ENCODE measurements at places on chromosomes 3 and 15.

- DNase-seq, result no peak
These were observed 63.3 kb downstream of the ABHD5 start for GRCh38 chr3:43753741-43754715.

GRCh38 chr3:146217324-146217723, 33.6 kb downstream of the PLSCR4 start:
- DNase-seq, result no peak

GRCh38 chr15:59160880-59161593, 45.6 kb upstream of the LDHAL6B start:
- no peak for DNase-seq

GRCh38 chr3:15924914-15925313, 127.1 kb upstream of the ANKRD28 start:
- no peak for DNase-seq

DNA sequence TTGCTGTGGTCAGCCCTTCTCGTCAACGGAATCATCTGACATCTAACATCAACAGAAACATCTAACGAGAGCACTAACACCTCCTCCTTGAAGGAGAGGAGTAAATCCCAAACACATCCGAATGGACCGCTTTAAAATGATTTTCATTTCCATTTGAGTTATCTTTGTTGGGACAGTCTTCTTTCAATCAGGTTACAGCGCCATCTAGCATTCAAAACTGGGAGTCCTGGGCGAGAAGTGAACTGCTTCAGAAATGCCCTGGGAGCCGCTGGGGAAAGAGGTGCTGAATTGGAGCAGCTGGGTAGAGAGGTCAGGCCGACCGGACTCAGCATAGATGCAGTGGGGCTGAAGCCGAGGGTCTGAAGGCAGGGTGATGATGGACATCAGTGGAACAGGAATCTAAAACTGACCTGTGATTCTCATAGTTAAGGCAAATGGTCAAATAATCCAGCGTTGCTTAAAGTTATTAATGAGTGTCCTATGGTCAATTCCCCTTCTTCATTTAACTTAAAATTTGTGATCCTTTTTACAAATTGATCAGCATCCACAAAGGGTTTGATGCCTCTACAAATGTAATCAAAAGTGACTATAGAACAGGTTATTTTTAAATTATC, 170.0 kb upstream of the NDN start:
- no peak for DNase-seq

- no peak for DNase-seq
These were observed 50.4 kb upstream of the PRSS50 start for GRCh38 chr3:46768061-46768460.

DNA sequence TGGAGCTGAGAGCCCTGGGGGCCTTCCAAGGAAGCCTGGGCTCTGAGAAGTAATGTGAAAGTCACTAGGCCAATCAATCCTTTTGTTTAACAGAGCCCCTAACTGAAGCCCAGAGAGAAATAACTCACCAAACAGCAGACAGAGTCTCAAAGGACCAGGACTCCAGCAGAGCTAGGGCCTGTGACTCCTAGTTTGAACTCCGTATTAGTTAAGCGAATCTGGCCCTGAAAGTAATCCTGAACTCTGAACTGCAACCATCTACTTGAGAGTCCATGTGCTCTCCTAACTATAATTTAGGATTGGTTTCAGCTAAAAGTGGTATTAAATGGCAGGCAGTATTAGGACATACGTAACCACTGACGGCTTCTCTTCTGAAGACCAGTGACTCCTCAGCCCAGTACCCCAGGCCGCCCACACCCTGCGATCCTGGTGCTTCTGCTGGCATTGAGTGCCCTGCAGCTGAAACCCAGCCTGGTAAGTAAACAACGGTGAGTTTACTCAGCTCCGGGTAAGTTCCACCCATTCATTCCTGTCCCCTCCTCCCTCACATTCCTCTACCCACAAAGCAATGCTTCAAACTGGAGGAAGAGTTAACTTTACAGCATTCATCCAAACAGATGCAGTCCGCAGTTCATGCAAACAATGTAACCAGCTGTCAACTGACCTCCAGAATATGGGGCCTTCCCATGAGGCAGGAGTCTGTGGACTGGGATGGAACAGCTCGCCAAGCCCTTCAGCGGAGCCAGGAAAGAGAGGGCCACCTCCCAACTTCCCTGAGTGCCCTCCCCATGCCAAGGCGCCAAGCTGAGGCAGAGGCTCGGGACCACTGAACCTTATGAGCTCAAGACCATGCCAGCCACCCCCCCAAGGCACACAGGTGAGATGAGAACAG, 7.3 kb downstream of the MYO5C start:
- no peak for DNase-seq

DNA sequence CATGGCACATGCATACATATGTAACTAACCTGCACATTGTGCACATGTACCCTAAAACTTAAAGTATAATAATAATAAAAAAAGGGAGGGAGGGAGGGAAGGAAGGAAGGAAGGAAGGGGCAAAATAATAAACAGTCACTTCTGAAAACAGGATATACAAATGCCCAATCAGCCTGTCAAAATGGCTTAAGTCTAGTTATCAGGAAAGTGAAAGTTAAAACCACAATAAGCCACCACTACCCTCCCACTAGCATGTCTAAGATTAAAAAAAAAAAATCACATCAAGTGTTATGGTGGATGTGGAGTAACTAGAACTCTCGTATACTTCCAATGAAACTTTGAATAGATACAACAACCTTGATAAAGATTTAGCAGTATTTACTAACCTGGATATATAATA, 145.6 kb upstream of the GMNC start:
- no peak for DNase-seq

DNA sequence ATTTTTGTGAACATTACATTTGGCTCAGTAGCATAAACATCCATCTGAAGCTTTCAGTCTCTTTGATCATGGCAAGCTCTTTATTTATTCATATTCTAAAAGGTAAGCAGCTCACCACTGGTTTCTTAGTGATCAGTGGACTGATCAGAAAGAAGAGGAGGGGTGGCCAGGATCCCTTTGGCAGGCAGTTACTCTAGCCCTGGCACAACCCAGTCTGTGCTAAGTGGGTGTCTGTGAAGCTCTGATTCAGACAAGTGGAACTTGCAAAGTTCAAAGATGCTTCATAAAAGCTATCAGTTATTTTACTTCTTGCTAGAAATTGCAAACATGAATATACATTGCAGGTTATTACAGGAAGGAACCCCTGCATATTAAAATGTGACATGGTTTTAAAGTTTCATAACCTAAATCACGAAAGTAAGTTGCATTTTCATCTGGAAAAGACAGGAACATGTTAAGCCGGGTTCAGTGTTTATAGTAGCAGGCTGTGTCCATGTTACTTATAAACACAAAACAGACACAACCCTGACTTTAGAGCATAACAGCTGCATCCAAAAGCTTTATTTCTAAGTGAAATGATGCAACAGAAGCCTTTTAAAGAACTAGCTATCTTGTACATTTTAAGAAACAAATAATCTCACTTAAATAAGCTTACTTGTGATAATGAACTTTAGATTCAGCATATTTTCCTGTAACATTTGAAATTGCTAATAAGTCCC, 785.3 kb downstream of the MCTP2 start:
- no peak for DNase-seq

DNA sequence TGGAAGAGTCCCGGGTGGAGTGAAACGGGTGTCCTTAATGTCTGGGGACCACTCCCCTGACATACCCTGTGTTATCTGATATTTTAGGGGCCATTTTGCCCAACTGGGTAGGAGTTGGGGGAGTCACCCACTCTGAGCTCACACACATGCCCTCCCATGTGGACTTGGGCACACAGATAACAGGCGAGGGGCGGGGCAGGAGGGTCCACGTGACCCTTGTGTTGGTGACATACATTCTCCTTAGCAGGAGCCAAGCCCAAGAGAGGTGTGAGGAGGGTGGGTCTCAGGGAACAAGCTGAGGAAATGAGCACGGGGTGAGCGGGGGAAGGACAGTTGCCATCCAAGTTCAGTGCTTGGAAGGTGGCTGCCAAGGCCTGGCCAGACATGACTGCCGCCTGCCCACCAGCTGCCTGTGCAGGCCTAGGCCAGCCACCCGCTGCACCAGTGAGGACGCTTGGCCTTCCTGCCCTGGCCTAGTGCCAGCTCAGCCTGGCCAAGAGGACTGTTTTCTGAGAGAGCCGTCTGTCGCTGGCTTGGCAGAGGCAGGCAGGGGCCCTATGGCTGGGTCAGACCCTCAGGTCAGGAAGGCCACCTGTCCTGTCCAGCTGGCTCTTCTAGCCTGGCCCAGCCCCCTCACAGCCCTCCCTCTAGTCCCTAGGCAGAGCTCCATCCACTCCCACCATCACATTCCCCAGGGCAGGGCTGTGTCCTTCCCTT, 31.3 kb upstream of the TMEM115 start:
- DNase-seq, result no peak

DNA sequence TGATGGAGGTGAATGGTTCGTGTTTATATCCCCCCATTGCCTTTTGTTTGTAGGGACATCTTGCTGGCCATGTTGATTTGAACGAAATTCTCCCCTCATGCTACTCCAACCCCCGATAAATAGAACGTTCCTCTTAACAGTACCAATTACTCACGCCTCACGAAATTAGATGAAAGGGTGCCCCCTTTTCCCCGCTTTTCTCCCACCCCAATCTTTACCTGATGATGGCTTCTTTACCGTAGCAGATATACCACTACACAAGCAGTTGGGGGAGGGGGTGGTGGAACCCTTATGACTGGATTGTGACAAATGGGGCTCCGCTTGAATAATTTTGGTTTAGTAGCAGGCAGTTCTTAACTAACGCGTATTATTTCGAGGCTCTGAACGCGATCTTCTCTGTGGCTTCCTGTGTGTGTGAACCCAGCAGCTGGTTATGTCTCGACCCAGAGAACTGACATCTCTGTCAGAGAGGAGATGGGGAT, 1.1 kb downstream of the PIAS1 start:
- peak; percentile 25 for DNase-seq

DNA sequence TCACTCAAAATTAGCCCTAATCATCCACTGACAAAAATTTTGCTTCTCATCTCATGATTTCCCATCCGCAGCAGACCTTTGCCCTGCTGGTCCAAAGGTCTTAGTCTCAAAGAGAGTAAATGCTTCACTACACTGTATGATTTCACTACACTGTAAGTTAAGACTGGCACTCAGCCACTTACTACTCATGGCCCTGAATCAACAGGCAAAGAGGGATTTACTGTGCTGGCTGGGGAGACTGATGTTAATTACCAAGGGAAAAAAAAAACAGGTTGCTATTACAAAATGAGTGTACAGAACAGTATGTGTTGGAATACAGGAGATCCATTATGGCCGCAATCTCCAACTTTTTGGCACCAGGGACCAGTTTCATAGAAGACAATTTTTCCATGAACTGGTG, 214.8 kb downstream of the ZMAT3 start:
- DNase-seq, result no peak

GRCh38 chr3:30344288-30344687, 262.1 kb upstream of the TGFBR2 start:
- no peak for DNase-seq

DNA sequence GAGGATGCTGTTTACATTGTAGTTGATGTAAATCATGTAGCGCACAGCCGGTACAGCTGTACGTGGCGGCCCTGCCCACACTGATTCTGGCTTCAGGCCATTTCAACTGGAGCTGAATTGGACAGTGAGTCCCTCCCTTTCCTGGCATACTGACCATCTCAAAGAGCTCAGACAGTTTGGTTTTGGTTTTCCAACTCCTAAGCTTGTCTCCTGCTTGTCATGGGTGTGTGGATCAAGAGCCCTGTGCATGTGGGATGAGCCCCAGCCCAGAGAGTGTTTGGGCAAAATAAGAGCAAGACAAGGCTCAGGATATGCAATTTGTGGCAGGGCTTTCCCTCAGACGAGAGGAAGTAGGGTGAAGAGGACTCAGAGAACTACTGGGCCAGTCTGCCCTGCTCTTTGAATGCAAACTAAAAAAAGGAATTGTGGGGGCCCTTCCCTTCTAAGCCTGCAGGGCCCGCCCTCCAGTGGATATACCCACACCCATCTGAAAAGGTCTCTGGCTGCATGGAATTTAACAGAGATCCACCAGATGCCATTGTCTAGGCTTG, 13.3 kb downstream of the ITGA11 start:
- DNase-seq, result no peak

- DNase-seq, result no peak
These were observed 13.5 kb upstream of the PCOLCE2 start for GRCh38 chr3:142902356-142902755.

- DNase-seq, result no peak
These were observed 30.2 kb upstream of the AMOTL2 start for GRCh38 chr3:134404366-134404885.

DNA sequence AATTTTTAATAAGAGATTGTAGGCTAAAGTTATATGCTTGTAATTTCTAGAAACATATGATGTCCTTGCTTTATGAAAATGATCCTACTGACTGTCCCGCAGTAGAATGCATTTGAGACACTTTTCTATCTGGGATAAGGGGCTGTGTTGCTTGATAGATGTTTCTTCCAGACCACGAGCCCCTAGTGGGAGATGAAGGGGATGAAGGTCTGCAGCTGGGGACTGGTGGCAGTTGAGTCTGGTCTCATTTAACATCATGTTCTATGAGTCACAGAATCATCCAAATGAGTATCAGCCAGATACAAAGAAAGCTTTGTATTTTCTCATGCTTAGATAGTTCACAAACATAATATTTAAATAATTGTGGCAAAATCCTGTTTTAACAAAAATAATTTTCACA, 84.3 kb upstream of the PRTG start:
- no peak for DNase-seq

- no peak for DNase-seq
These were observed 9.0 kb upstream of the LRRFIP2 start for GRCh38 chr3:37183375-37183831.

GRCh38 chr15:63565536-63566186, 31.5 kb upstream of the FBXL22 start:
- DNase-seq, result no peak

DNA sequence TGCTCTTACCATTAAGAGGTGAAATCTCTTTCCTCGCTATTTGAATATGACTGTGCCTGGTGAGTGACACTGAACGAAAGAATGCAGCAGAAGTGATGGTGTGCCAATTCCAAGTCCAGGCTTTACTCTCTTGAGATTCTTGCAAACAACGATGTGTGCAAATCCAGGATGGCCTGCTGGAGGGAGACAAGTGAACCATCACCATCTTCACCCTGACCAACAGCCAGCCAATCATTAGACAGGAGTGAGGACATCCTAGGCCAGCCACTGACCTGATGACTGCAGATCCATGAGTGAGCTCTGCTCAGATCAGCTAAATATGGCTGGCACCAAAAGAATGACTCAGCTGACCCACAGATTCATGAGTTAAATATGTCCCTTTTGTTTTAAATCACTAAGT, 878.0 kb downstream of the PDCD6IP start:
- DNase-seq, result no peak

DNA sequence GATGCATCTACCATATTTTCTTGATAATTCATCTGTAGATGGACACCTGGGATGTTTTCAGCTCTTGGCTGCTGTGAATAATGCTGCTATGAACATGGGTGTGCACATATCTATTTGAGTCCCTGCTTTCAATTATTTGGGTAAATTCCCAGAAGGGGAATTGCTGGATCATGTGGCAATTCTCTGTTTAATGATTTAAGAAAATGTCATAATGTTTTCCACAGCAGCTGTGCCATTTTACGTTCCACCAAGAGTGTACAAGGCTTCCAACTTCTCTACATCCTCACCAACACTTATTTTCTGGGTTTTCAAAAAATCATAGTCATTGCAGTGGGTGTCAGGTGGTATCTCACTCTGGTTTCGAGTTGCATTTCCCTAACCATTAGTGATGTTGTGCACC, 64.4 kb downstream of the NSMCE3 start:
- DNase-seq, result no peak

Measured in activated T-cell treated with anti-CD3 and anti-CD28 coated beads for 1 hour (primary cell).